ENCODE measurements at places on chromosomes 16 and 17.

GRCh38 chr16:10205688-10206087, 23.5 kb upstream of the GRIN2A start:
- DNase-seq, result no peak

DNA sequence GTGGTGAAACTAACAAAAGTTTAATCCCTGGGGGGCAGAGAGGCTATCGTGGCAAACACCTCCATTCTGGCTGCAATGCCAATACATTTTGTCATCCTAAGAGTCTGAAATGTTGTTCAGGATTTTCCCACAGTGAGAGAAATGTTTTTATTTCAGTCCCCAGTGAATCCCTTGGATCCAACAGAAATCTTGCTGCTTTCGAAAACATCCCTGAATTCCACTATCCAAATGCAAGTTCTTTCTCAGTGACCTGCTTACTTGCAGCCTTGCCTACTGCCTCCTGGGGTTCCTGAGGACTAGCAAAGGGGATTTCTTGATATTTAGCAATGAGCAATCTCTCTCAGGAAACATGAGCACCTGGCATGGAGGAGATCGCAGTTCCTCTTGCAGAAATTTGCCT, 202.1 kb upstream of the IRX3 start:
- no peak for DNase-seq

- DNase-seq, result no peak
Measured at GRCh38 chr16:57371494-57372371, 557 bp upstream of the CX3CL1 start.

GRCh38 chr16:23031508-23032098, 117.6 kb downstream of the USP31 start:
- no peak for DNase-seq
